ENCODE measurements at places on chromosomes 11 and 22.

GRCh38 chr11:113023228-113023627, 62.0 kb downstream of the NCAM1 start:
- DNase-seq: no peak

GRCh38 chr11:93089474-93090102, 108.2 kb downstream of the SLC36A4 start:
- peak; percentile 76 for DNase-seq

- no peak for DNase-seq
Measured at GRCh38 chr11:127056338-127056971, 55.9 kb upstream of the KIRREL3 start.

DNA sequence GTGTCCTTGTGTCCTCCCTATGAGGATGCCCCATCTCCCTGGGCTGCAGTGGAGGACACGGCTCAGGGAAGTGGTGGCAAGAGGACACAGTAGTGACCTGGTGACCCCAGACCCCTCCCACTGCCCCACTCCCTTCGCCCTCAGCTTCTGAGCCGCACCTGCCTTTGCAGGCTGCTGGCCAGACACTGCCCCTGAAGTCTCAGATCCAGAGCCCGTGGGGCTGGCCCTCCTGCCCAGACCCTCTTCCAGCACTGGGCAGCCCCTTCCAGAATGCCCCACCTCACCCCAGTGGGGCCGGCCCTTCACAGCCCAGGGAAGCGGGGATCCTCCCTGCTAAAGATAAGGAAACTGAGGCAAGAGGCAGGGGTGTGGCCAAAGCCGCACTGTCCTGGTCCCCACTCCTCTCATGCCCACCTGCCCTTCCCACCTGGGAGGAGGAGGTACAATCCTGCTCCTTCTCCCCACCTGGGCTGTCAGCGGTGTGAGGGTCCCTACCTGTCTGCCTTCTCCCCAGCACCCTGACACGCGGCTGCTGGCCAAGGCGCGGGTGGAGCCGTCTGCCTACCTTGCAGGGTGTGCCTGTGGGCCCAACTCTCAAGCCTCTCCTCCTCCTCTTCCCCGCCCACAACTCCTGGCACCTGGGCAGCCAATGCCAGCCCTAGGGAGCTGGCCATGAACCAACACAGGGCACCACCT, 17.3 kb downstream of the TRPM5 start:
- DNase-seq: no peak

DNA sequence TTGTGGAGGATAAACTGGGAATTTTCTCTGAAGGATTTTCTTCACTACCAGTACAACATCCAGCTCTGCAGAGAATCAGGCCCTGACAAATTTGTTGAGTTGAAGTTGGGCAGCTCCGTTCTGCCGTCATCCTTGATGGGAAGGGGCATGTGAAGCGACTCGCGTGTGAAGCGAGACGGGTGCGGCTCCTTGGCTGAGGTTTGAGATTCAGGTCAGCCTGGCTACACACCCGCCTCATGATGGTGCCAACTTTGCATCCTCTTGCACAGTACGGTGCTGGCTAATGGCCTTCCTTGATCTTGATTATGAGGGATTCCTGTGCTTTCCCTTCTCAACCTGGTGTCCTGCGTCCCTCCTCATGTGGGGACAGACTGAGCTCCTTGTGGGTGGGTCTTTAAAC, 19.7 kb upstream of the CDC42EP2 start:
- DNase-seq: no peak

Measured in SHP77 treated with DMSO at 0.1 percent for 48 hours (cell line).